ENCODE measurements at places on chromosomes 16 and 17.

GRCh38 chr16:15650698-15651171 lies 690 bp downstream of the NDE1 start:
- peak overlapping the region; percentile 99 for H3K27ac ChIP-seq
- H3K4me1 ChIP-seq = peaks cover 22% of the 10 kb centered on the region
- peak; percentile 52 for DNase-seq
- H3K36me3 ChIP-seq = peaks cover 14% of the 10 kb centered on the region

DNA sequence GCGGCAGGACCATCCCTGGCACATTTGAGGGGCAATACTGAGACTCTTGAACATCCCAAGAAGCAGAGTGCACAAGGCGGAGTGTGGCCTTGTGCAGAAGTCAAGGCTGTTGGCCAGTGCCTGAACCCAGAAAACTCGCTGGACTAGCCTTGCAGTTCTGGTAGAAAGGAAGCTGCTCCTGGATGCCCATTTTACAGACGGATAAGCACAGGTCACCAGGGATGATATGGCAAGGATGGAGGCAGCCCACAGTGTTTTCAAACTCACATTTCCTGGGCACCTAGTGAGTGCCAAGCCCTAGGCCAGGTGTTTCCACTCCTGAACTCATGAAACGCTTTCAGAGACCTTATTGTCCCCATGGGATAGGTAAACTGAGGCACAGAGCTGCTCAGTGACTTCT lies 1.7 kb upstream of the MAP2K3 start:
- H3K27ac ChIP-seq = no peak overlapping the region
- H3K4me3 ChIP-seq = peak overlapping the region; percentile 48
- peaks cover 43% of the 10 kb centered on the region for H3K4me1 ChIP-seq
- DNase-seq = no peak
- H3K36me3 ChIP-seq = peaks cover 12% of the 10 kb centered on the region

- no peaks in the 10 kb centered on the region for H3K36me3 ChIP-seq
- H3K4me3 ChIP-seq = no peak overlapping the region
- H3K27ac ChIP-seq = no peak overlapping the region
- no peak for DNase-seq
- no peaks in the 10 kb centered on the region for H3K27me3 ChIP-seq
Measured at GRCh38 chr16:10681310-10682308, 13.1 kb downstream of the TEKT5 start.

GRCh38 chr17:3551189-3551588 lies 6.4 kb downstream of the TRPV3 start:
- H3K27me3 ChIP-seq = no peaks in the 10 kb centered on the region
- no peaks in the 10 kb centered on the region for H3K36me3 ChIP-seq
- H3K27ac ChIP-seq = no peak overlapping the region
- no peaks in the 10 kb centered on the region for H3K4me1 ChIP-seq
- no peak overlapping the region for H3K4me3 ChIP-seq

DNA sequence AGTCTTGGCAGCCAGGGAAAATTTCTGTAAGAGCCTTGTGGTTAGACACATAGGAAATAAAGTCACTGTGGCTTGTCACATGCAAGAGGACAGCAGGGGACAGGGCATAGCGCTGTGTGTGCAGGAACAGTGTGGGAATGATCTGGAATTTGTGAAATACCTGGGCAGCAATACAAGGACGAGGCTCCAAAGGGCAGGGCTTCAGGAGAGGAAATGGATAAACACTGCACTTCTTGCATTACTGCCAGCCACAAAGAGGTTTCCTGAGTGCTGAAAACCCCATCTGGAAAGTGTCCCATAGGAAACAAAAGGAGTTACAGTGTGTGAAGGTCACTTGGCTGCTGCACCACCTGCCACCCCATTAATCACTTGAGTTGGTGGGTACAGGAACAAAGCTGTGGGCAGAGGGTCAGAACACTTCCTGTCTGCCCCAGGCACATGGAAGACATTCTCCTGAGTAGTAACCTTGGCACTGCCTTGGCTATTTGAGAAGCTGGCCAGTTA lies 12.1 kb upstream of the HP start:
- H3K36me3 ChIP-seq = peaks cover 4% of the 10 kb centered on the region
- H3K4me1 ChIP-seq = no peaks in the 10 kb centered on the region
- H3K27ac ChIP-seq = no peak overlapping the region
- H3K4me3 ChIP-seq = no peak overlapping the region

GRCh38 chr17:47719411-47720152 lies 13.5 kb upstream of the TBX21 start:
- H3K4me3 ChIP-seq = peak overlapping the region; percentile 70
- DNase-seq = peak; percentile 87
- H3K27me3 ChIP-seq = peaks cover 12% of the 10 kb centered on the region
- peaks cover 61% of the 10 kb centered on the region for H3K4me1 ChIP-seq
- H3K27ac ChIP-seq = peak overlapping the region; percentile 84

- H3K4me3 ChIP-seq = peak overlapping the region; percentile 85
- peaks cover 70% of the 10 kb centered on the region for H3K4me1 ChIP-seq
- H3K27me3 ChIP-seq = no peaks in the 10 kb centered on the region
- peaks cover 51% of the 10 kb centered on the region for H3K36me3 ChIP-seq
- peak; percentile 67 for DNase-seq
Measured at GRCh38 chr16:28140788-28141618, 70.8 kb downstream of the XPO6 start.

DNA sequence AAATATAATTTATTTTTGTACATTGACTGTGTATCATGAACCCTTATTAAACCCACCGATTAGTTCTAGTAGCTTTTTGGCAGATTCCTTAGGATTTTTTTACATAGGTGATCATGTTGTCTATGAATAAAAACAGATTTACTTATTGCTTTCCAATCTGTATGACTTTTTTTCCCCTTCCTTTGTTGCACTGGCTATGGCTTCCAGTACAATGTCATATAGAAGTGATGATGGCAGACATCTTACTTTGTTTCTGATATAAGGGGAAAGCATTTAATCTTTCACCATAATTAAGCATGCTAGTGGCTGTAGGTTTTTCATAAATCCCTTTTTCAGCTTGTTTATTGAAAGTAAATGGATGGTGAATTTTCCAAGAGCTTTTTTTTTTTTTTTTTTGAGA lies 28.9 kb upstream of the NACA2 start:
- no peak for DNase-seq
- no peak overlapping the region for H3K27ac ChIP-seq
- no peaks in the 10 kb centered on the region for H3K36me3 ChIP-seq
- peaks cover 3% of the 10 kb centered on the region for H3K4me1 ChIP-seq

GRCh38 chr16:82741073-82741615 lies 114.4 kb downstream of the CDH13 start:
- no peak for DNase-seq
- H3K4me1 ChIP-seq = no peaks in the 10 kb centered on the region
- H3K27ac ChIP-seq = no peak overlapping the region
- peaks cover 30% of the 10 kb centered on the region for H3K27me3 ChIP-seq

DNA sequence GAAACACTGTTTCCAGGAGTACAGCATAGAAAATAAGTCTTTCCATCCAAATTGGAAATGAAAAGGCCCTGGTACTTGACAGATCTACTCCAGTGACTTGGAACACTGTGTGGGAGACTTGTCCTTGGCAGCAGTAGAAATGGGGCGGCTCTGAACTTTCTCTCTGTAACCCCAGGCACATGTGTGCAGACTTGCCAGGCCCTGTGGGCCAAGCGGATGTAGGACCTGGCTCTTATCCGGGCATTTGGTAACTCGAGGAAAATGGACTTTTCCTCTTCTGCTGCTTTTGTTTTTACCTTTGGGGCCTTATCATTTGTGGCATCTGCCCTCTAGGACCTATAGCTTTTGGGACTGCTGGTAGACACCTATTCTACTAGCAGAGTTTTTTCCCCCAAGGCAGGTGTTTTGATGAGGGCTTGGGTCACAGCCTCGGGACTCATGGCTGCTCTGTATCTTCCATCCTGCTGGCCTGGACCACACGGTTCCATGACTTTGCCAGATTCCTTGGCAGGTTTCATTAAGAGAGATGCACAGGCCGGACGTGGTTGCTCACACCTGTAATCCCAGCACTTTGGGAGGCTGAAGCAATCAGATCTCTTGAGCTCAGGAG lies 43.5 kb downstream of the SMPD3 start:
- H3K27me3 ChIP-seq = peaks cover 30% of the 10 kb centered on the region
- peaks cover 6% of the 10 kb centered on the region for H3K4me1 ChIP-seq
- no peak for DNase-seq
- H3K4me3 ChIP-seq = no peak overlapping the region
- H3K36me3 ChIP-seq = no peaks in the 10 kb centered on the region

DNA sequence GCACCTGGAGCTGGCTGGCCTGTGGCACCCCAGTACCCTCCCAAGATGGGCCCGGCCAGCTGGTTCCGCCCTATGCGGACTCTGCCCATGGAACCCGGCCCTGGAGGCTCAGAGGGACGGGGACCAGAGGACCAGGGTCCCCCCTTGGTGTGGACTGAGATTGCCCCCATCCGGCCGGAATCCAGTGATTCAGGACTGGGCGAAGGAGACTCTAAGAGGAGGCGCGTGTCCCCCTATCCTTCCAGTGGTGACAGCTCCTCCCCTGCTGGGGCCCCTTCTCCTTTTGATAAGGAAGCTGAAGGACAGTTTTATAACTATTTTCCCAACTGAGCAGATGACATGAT lies 12.0 kb downstream of the TBX21 start:
- H3K27me3 ChIP-seq = no peaks in the 10 kb centered on the region
- DNase-seq = no peak
- no peak overlapping the region for H3K4me3 ChIP-seq
- no peak overlapping the region for H3K27ac ChIP-seq
- H3K4me1 ChIP-seq = peaks cover 14% of the 10 kb centered on the region

DNA sequence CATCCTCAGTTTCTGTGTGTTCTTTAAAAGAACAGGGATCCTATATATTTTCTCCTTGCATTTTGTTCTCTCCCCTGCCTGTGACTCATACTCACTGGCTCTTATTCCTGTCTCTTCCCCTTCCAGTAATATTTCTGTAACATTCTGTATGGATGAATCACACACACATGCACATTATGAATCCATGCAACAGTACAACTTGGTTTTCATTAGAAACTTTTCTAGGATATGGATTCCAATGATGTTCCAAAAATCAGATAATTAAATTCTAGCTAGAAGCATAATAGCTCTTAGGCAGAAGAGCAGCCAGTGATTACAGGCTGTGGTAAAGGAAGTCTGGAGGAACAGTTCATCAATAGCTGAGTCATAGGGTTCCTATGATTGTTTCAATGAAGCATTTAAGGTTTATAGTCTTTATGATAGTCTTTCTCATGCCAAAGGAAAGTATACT lies 119.6 kb upstream of the PMFBP1 start:
- H3K27me3 ChIP-seq = no peaks in the 10 kb centered on the region
- no peak overlapping the region for H3K4me3 ChIP-seq
- no peak for DNase-seq
- H3K36me3 ChIP-seq = no peaks in the 10 kb centered on the region

DNA sequence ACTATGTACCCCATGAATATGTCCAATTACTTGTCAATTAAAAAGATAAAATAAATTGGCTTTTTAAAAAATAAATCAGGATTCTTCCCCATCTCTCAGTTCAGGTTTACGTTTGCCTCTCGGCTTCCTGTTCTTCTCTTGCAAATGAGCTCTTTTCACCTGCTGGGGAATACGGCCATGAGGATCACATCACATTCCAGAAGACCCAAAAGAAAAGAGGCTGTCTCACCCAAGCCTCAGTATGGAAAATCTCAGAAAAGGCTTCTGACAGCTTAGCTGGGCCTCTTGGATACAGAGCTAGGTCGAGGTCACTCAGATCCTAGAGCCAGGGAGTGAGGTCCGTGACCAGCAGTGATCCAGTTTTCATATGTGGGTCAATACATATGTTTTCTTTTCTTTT lies 171.2 kb upstream of the SDK2 start:
- no peak for DNase-seq
- H3K4me3 ChIP-seq = no peak overlapping the region
- H3K4me1 ChIP-seq = no peaks in the 10 kb centered on the region
- no peak overlapping the region for H3K27ac ChIP-seq
- no peaks in the 10 kb centered on the region for H3K36me3 ChIP-seq

GRCh38 chr17:43831633-43832032 lies 1.3 kb downstream of the MPP3 start:
- peaks cover 56% of the 10 kb centered on the region for H3K27me3 ChIP-seq
- H3K4me1 ChIP-seq = peaks cover 8% of the 10 kb centered on the region
- H3K4me3 ChIP-seq = peak overlapping the region; percentile 54
- no peak for DNase-seq
- H3K36me3 ChIP-seq = no peaks in the 10 kb centered on the region
- no peak overlapping the region for H3K27ac ChIP-seq

DNA sequence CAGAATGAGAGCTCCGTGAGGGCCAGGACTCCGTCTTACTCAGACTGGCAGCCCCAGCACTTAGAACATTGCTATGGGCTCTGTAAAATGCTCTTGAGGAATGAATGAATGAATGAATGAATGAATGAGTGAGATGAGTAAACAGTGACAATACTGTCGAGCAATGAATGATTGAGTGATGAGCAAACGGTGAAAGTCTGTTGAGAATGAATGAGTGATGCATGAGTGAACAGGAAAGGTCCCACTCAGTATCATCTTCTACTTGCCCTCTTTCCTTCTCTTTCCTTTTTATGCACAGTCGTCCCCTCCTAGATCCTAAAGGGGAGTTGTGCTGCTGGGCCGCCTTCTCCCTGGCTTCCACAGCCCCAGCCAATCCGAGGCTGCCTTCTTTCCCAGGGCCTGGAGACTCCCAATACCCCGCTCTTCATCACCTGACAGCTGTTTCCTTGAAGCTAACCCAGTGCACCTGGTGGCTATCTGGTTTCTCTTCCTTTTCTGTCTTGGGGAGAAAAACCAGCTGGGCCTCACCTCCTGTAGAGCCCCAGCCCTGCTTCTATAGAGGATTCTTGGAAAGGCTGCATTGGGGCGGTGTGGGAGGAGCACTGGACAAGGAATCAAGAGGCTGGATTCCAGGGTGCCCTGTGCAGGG lies 32.7 kb upstream of the CACNG1 start:
- no peaks in the 10 kb centered on the region for H3K36me3 ChIP-seq
- peaks cover 2% of the 10 kb centered on the region for H3K27me3 ChIP-seq
- no peak for DNase-seq
- no peak overlapping the region for H3K4me3 ChIP-seq

GRCh38 chr17:77451245-77451893 lies 310.6 kb downstream of the SEC14L1 start:
- no peaks in the 10 kb centered on the region for H3K27me3 ChIP-seq
- peak overlapping the region; percentile 91 for H3K27ac ChIP-seq
- DNase-seq = peak; percentile 73
- peak overlapping the region; percentile 96 for H3K4me3 ChIP-seq

- no peak for DNase-seq
- no peaks in the 10 kb centered on the region for H3K36me3 ChIP-seq
- H3K27me3 ChIP-seq = peaks cover 43% of the 10 kb centered on the region
Measured at GRCh38 chr17:29016345-29017210, 10.7 kb upstream of the SEZ6 start.
